EL (cell line): ENCODE measurements at places on chromosomes 1 and 21.

DNA sequence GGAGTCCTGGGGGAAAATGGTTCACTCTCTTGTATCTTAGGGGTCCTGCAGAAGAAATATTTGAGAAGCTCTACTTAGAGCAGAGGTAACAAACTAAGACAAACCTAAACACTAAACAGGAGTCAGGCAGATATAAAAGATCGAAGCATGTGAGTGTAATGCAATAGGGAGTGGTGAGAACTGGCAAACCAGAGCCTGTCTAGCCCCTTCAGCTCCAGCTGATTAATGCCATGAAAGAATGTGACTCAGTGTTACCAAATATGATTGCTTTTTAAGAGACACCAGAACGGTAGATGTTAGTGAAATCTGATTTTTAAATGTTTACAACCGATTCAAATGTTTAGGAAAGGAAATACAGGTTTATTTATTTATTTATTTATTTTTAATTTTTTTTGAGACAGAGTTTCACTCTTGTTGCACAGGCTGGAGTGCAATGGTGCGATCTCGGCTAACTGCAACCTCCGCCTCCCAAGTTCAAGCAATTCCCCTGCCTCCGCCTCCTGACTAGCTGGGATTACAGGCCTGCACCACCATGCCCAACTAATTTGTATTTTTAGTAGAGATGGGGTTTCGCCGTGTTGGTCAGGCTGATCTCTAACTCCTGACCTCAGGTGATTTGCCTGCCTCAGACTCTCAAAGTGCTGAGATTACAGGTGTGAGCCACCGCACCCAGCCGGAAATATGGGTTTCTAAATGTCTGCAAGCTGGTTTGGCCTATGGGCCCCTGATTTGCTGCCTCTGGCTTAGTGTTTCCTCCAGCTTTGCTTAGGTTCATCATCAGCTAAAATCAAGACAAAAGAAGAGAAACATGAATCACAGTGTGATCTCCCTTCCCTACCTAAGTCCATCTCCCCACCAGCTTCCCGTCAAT is 12.2 kb downstream of the TXNIP start:
- DNase-seq = no peak

DNA sequence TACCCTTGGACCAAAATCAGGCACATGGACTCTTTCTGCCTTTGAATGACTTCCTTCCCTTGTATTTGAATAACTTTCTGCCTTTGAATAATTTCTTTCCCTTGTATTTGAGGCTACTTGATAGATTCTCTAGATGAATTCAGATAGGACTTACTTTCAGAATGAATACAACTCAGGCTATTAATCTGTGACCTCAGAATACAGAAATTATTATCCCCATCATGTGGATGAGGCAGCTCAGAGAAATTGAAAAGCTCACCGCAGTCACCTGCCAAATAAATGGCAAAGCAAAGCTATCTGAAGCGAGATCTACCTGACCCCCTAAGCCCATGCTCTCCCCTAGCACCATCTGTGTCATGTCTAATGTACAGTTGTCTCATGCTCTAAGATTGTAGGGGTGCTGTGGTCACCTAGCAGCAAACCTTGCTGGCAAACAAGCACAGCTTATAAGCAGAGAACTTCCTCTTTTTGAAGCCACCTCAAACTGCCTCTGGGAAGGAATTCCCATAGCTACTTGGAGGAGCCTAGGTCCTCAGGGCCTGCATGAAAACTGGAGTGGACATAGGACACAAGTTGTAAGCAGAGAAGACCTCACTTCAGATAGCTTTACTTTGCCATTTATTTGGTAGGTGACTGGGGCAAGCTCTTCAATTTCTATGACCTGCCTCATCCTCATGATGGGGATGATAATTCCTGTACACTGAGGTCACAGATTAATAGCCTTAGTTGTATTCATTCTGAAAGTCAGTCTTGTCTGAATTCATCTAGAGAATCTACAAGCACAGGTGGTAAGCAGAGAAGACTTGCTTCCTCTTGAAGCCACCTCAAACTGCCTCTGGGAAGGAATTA is 66.1 kb downstream of the FASLG start:
- no peak for DNase-seq

DNA sequence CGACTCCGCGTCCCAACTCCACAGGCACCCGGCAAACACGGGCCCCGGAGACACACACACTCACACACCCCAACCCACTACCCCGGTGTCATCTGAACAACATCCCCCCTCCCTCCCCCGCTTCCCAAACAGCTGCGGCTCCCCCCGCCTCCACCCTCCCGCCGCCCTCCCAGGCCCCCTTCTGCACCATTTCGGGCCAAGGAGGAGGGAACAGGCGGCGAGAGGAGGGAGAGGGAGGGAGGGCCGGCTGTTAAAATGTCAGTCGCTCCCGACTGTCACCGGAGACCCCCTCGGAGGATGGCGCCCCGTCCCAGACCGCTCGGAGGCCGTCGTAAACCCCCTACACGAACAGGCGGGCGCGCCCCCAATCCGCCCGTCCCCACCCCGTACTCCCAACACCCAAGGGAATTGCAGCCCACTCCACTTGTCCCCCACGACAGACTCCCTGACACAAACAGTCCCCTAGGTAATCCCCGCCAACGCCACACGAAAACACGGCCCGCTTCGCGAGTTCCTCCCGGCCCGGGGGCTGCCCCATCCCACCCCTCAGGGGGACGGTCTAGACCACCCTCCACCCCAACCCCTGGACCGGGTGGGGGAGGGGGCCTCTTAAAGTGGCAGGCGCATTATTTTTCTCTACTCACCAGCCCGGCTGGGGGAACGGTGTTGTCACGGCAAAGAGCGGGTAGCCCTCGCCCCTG is 583 bp downstream of the MEF2D start:
- DNase-seq = peak; percentile 28

GRCh38 chr1:25615563-25616094 is 962 bp upstream of the MAN1C1 start:
- no peak for DNase-seq

DNA sequence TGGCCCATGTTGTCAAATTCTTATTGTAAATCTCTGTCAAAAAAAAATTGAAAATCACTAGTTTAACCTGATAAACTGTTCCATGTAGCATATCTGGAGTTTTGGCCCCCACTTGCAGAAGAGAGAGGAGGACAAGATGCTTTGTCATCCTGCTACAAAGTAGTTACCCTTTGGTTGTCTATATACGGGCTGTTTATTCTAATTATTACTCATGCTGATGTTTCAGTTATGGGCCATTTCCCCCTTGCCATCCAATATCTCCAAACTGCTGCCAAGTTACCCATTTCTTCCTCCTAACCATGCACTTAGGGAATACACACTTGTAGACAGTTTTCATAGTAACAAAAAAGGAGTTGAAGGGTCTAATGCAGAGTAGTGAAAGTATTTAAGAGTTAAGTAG is 22.6 kb downstream of the STX12 start:
- DNase-seq = no peak

DNA sequence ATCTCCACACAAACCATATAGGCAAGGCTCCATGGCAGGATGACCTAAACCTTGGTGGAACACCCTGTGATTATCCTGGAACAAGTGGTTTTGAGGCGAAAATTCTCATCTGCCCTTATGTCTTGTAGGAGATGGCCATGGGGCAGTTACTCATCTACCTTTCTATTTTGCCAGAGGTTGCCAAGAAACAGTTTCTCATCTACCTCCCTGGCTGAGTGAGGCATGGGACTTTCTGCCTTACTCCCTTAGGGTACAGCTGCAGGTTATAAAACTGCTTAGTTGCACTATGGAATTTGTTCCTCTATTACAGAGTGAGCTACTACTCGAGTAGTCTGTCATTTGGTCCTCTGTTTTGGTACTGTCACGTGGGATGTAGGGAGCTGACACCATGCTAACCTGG is 31.3 kb upstream of the GUCA2A start:
- no peak for DNase-seq
